ENCODE measurements at places on chromosomes 1 and 21.

GRCh38 chr1:202998836-202999750 is 8.1 kb upstream of the TMEM183A start:
- DNase-seq: peak; percentile 52

GRCh38 chr1:27787895-27788294 is 14.9 kb downstream of the STX12 start:
- DNase-seq: peak; percentile 68

DNA sequence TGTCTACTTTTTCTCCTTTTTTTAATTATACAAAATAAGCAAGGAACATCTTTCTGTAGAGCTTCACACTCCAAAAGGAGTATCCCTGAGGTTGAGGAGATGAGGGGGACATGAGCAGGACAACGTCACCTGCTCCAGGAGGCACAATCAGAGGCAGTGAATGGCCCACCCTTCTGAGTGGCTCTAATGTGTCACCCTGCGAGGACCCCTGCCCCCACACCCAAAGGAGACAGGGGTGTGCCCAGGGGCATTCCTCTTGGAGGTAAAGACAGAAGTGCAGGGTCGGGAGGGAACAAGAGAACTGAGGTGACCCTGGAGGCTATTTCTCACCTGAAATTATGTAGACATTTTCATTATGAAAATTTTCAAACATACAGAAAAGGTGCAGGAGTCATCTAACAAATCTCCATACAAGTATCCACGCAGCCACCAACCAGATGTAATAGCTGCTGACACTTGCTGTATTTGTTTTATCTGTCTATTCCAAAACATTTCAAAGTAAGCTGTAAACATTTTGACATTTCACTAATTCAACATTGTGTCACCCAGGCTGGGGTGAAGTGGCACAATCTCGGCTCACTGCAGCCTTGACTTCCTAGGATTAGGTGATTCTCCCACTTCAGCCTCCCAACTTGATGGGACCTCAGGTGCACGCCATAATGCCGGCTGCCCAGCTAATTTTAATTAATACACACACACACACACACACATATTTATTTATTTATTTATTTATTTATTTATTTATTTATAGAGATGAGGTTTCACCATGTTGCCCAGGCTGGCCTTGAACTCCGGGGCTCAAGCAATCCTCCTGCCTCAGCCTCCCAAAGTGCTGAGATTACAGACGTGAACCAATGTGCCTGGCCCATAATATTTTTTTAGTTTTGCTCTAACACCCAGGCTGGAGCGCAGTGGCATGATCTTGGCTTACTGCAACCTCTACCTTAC is 70.7 kb downstream of the RUNX3 start:
- no peak for DNase-seq

DNA sequence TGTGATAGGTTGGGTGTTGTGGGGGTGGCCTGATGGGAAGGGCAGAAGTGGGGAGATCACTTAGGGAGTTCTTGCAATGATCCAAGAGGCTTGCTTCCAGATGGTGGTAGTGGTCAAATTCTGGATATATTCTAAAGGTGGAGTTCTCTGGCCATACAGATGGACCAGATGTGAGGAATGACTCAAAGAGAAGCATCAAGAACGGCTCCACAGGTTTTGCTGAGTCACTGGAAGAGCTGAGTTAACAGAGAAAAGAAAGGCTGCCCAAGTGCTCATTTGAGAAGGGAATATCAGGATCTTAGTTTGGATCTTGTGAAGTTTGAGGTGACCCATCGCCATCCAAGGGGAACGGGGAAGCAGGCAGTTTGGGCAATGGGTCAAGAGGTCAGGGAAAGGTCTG is 192.9 kb upstream of the GALNT2 start:
- peak; percentile 12 for DNase-seq
